Dermis blood vessel endothelial cell (primary cell): ENCODE measurements at places on chromosomes 2 and 18. TPM values are rescaled to one million over a fixed set of nuclear protein-coding genes. Genes with fewer than 3 reads are reported as not detected.

Gene LIPG
- total RNA-seq, result 1.9 and 54.6 TPM in 2 replicates

Gene SCN9A
- total RNA-seq, result 0.34 and 0.56 TPM in 2 replicates

Gene SERPINB4
- total RNA-seq, result not detected in 2 replicates

Gene KCNK3
- under 0.01 and 0.05 TPM in 2 replicates for total RNA-seq

Gene CFAP221
- total RNA-seq, result 0.17 TPM in 1 of 2 replicates, not detected in the other

Gene AGXT
- not detected in 2 replicates for total RNA-seq

Gene KCNG2
- 0.51 and 0.93 TPM in 2 replicates for total RNA-seq

Gene AP1S3
- total RNA-seq, result 1.2 and 4.4 TPM in 2 replicates

Gene ZDBF2
- total RNA-seq, result 18.3 and 22.1 TPM in 2 replicates

Gene CDH2
- total RNA-seq, result 1.8 and 1.9 TPM in 2 replicates

Gene SNED1
- 23.4 and 25.2 TPM in 2 replicates for total RNA-seq

Gene CDCA7
- 5.4 and 13.2 TPM in 2 replicates for total RNA-seq

DNA sequence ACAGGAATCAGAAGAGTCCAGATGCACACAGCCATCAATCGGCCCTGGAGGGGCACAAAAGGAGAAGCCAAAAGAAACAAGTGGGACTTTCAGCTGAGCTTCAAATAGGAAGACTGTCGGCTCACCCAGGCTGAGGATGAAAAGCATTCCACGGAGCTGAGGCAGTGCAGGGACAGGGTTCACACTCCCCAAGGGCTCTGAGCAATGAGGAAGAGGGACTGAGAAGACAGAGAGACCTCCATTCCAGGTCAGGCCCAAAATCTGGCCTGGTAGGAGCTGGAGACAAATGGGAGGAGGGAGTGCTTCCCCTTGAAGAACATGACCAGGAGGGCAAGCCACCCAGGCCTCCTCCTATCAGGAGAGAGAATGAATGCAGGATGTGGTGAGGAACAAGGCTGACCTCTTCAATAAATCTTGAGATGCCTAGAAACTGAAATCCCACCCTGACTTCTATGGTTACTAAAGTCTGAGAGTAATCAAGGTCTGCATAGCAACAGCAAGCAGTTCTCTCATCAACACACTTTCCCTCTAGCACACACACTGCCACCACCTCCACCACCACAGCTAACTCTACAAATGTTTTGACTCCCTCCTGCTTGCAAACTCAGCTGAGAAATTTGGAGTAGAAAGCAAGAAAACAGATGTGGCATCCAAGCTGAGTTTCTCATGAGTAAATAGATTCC is 434.4 kb downstream of the TNS1 start:
- no peak for DNase-seq

- no peak for DNase-seq
These were observed 233.8 kb upstream of the SKOR2 start for GRCh38 chr18:47485221-47485797.

DNA sequence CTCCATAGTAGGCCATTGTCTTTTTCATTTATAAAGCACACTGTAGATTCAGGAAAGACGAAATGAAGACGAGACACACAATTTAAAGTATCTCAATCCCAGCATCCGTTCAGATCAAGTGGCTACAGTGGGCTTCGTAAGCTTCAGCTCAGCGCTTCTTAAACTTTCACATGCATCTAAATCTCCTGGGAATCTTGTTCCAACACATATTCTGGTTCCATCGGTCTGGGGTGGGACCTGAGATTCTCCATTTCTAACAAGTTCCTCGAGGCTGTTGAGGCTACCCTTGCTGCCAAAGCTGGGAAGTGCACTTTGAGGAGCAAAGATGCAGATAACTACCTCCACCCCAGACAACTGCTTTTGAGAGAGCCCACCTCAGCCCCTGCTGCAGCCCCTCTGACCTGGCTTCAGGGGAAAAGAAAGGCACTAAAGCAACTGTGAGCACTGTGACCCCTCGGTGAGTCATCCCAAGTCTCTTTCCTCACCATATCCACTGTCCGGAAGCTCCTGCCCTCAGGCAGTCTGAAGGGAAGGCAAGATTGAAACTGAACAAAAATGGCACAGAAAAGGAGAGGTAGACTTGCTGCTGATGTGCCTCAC is 201.1 kb upstream of the FBXO11 start:
- DNase-seq, result peak; percentile 80

DNA sequence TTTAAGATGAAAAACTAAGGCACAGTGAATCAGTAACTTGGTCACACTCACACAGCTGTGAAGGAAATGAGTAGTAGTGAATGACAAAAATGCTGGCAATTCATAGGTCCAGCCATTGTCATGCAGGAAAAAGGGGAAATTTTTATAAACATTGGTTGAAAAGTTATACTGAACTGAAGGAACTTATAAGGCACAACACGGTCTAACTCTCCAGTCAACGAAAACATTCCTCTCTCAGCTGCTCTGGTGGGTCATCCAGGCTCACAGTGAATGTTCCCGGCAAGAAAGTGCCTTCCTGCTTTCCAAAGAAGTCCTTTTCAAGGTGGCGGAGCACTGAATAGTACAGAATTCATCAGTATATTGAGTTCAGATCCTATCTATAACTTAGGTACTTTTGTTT is 476.1 kb downstream of the DCC start:
- DNase-seq, result no peak

GRCh38 chr2:56464613-56465012 is 280.8 kb downstream of the CCDC85A start:
- DNase-seq, result no peak

DNA sequence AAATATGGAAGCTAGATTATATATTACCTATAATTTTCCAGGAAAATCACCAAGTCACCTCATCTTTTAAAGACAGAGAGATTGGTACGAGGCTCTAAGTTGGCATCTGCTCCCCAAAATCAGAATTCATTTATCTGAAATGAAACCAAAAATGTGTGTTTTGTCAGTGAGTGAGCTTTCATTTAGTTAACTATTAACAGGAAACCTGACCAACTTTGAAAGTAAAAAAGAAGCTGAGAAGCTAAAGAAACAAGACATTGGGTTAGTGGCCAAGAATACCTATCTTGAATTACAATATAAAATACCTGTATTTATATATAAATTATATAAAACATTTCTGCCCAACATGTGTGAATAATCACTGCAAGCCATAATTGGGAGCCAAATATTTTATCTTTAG is 1.9 kb downstream of the MPPE1 start:
- DNase-seq, result no peak

- DNase-seq, result peak; percentile 19
These were observed 4.4 kb downstream of the MBOAT2 start for GRCh38 chr2:8999102-8999446.

GRCh38 chr2:61363580-61363979 is 107.3 kb downstream of the USP34 start:
- DNase-seq, result no peak

DNA sequence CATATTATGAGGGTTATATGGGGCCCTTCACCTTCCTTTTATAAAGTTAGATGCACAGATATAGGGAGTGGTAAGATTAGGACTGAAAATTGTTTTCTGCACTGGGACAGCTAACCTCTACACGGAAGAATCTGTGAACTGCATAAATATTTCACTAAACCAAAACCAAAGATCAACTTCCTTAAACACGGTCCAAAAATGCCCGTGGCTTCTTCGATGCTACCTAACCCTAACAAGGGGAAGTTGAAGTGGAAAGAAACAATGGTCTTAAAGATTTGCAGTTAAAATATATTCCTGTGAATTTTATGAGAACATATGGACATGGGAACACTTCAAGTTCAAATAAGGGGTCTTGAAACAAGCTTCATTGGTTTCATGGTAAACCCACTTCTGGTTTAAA is 33.3 kb upstream of the PAX3 start:
- no peak for DNase-seq

GRCh38 chr2:42840760-42841159 is 48.4 kb upstream of the HAAO start:
- no peak for DNase-seq

GRCh38 chr2:143877056-143877455 is 642.9 kb downstream of the ZEB2 start:
- DNase-seq, result no peak

DNA sequence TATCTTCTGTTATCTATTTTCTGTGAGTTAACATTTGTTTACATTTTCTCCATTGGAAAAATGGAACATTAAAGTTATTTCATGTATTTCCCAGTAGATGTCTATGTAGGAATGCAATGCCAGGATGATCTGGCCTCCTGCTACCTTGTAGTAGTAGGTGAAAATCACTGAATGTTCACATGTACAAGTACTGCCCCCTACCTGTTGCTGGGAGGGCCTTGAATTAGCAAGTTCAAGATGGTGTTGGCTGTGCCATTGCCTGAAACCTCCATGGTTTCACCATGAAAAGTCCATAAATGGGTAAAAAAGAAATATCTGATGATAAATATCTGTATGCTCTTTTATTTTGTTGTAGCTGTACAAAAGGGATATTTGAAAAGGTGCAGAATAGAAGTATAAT is 30.7 kb downstream of the XRCC5 start:
- peak; percentile 23 for DNase-seq

DNA sequence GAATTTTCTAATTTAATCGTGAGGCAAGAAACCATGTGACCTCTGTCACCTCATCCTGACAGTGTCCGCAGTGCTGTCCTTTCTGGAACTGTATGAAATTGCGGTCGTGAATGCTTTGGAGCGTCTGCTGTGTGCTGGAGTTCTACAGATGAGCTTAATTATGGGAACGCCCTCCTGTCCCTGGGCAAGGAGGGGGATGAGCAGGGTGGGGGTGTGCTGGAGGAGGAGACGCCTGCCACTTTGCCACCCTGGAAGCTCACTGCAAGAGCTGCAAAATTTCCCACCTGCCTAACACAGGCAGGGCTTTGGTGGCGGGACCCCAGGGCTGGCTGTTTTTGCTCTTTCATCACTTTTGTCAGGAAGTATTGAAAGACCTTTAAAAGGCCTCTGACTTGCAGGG is 6.5 kb downstream of the LPIN1 start:
- DNase-seq, result no peak

- peak; percentile 37 for DNase-seq
These were observed 262.4 kb downstream of the NBAS start for GRCh38 chr2:15298770-15299169.

DNA sequence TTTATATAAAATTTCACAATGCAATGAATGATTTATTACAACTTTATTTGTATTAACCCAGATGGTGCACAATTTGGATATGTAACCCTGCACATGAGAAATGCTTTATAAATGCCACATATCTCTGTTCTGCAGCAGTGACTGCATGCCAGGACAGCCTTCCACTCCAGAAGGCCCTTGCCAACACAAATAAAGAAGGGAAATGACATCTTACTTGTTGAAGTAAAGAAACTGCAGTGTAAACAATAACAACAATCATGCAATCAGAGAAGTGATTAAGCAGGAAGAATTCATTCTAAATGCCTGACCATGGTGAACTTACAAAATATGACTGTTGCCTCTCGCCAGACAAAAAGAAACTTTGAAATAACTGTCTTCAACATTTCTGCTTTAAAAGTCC is 129.9 kb upstream of the CHST9 start:
- DNase-seq, result peak; percentile 4

GRCh38 chr2:236394571-236394970 is 130.4 kb upstream of the ASB18 start:
- DNase-seq, result no peak

- DNase-seq, result no peak
These were observed 49.5 kb downstream of the TFCP2L1 start for GRCh38 chr2:121235542-121235941.

DNA sequence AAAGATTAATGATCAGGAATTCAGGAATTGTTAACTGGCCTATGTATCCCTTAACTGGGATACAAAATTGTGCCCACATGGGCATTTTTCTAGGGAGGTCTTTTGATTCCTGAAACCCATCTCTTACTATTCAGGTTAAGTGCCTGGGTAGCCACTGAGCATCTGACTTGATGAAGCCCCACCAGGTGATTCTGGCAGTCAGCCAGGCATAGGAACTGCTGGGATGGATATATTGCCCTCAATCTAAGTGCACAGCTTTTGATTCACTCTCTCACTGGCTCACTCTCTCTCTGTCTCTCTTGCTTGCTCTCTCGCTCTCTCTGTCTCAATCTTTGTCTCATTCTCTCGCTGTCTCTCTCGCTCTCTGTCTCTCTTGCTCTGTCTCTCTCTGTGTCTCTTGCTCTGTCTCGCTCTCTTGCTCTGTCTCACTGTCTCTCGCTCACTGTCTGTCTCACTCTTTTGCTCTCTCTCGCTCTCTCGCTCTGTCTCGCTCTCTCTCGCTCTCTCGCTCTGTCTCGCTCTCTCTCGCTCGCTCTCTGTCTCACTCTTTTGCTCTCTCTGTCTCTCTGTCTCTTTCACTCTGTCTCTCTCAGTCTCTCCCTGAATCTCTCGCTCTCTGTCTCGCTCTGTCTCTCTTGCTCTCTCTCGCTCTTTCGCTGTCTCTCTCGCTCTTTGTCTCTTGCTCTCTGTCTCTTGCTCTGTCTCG is 22.3 kb downstream of the INPP1 start:
- no peak for DNase-seq

DNA sequence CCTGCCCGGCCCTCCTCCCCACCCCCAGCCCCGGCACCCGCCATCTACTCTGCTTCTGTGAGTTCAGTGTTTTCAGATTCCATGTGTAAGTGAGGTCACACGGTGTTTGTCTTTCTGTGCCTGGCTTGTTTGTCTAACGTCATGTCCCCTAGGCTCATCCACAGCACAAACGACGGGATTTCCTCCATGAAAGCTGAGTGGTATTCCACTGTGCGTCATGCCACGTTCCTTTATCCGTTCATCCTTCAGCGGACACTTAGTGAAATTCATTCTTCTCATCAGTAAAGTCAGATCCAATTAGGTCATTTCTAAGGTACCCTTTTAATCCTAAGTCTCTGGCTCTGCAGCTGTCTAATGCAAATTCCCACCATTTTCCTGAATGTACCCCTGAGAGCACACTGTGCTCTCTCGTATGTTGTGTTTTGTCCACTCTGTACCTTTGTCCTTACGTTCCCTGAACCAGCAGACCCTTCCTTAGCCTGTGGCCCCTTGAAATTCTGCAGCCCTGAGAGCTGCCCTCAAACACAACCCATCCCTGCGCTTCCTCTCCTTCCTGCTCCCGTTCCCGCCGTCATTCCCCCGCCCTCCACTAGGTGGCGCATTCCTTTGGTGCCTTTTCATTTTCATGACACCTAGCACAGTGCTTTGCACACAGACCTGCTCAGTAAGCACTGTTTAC is 44.1 kb downstream of the TRAPPC12 start:
- peak; percentile 81 for DNase-seq

DNA sequence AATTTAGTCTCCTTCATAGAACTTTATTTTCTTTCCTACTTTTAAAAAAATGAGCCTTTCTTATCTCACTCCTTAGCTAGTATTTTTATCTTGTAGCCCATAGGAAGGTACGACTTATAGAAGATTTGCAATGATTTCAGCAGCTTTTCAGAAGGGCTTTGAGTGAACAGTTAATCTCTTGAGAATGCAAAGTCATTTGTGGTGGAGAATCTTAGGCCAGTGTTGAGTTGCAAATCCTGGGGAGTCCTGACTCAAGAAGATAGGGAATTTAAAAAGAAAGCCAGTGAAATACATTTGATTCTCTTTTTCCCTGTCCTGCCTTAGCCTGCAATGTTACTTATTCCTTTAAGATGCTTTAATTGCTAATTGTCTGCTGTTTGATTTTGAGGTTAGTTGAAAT is 33.6 kb downstream of the LYPD6 start:
- no peak for DNase-seq

GRCh38 chr2:24721470-24721869 is 71.7 kb downstream of the PTRHD1 start:
- peak; percentile 89 for DNase-seq

GRCh38 chr2:16774091-16774490 is 108.5 kb upstream of the CYRIA start:
- peak; percentile 4 for DNase-seq

- peak; percentile 80 for DNase-seq
These were observed 189.0 kb downstream of the RPIA start for GRCh38 chr2:88880441-88880953.
